SHP77 treated with DMSO at 0.1 percent for 48 hours (cell line): ENCODE measurements at places on chromosomes 1 and 21.

- DNase-seq: no peak
Measured at GRCh38 chr1:93129507-93130099, 50.5 kb downstream of the MTF2 start.

- DNase-seq: no peak
Measured at GRCh38 chr1:78587211-78587610, 33.0 kb upstream of the IFI44L start.

- no peak for DNase-seq
Measured at GRCh38 chr1:200346700-200347099, 63.1 kb downstream of the ZNF281 start.

DNA sequence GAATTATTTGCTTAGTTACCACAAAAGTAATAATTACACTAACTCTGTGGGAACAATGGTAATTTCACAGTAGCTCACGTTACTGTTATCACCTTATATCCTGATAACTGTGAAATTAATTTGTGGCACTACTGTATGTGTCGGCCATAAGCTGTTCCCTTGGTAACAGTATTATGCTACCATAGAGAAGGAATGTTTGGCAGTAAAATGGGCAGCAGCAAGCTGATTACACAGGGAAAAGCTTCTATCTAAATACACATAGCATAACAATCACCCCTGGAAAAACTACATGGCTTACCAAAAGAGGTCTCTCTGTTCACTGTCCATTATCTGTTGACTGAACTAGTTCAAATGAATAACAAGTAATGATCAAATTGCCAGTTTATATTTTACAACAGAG, 124.1 kb downstream of the DPYD start:
- peak; percentile 9 for DNase-seq

GRCh38 chr1:51058858-51059257, 43.2 kb upstream of the C1orf185 start:
- no peak for DNase-seq

DNA sequence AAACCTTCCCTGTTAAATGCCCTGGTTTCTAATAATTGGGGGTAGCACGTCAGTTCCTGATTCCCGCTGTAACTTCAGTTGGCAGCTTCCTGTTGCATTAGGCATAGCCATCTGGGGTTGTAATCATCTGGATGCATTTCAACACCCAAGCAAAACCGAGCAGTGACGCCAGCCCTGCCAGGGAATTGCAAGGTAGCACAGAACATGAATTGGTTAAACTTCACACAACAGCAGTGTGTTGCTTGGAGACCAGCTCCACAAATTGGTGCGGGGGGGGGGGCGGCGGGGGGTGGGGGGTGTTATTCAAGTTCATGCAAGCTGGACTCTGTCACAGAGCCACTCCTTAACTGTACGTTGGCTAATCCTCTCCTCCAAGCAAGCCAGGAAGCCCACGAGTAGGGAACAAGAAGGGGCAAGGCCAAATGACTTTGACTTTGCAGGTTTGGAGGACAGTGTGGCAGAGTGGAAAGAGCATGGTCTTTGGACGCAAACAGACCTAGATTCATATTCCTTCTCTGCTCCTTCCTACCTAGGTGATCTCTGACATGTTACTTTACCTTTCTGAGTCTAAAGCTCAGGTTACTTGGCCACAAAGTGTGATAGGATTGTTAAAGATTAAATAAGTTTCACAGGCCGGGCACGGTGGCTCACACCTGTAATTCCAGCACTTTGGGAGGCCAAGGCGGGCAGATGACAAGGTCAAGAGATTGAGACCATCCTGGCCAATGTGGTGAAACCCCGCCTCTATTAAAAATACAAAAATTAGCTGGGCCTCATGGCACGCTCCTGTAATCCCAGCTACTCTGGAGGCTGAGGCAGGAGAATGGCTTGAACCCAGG, 4.7 kb downstream of the LAX1 start:
- no peak for DNase-seq
